ENCODE measurements at places on chromosomes 3 and 15.

DNA sequence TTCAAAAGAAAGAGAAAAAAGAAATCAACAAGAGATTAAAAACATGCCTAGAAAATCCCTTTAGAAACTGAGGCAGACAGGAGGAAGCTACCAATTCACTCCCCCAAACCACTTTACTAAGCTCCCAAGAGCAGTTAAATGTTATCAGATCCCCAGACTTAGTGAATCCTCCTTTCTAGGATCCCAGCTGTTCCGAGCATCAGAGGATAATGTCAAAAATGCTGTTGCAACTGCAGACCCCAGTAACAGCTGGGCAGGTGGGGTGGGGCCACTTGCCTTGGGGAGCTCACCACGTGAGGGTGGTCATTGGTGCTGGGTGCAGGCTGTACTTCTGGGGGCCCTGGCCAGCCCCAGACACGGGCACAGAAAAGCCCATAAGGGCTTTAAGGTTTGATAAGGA is 9.1 kb downstream of the POMGNT2 start:
- no peak for DNase-seq

DNA sequence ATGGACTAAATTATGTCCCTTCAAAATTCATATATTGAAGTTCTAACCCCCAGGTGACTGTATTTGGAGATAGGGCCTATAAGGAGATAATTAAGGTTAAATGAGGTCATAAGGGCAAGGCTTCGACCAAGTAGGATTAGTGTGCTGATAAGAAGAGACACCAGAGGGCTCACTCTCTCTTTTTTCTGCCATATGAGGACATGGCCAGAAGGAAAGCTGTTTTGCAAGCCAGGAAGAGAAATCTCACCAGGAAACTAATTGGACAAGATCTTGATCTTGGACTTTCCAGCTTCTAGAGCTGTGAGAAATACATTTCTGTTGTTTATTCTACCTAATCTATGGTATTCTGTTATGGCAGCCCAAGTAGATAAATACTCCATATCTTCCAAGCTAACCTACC is 503.6 kb upstream of the NAALADL2 start:
- no peak for DNase-seq

DNA sequence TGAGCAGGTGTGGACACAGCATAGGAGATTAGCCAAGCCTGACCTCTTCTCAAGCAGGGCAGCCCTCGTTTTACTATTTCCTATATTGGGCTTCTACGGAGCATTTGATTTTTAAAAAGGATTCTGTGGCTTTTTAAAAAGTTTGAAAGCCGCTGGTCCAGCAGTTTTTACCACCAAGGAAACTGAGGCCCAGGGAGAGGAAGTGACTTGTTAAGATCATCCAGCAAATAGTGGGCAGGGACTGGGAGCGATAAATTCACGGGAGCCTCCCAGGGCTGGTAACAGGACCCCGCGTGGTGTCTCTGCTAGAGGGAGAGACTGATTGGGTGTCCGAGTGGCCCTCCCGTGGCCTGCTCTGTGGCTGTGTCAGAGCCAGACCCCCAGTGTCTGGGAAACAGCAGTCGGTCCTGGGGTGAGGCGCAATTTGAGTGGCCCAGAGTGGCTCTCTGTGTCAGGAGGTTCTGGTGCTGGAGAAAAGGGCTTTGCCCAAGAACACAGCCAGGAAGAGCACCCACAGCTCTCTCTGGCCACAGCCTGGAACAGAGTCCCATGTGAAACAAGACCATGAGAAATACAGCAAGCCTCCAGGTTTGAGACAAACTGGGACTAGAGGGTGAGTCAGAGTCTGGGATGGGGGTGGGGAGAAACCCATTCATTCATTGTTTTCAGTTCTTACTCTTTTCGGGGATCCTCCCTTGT is 4.2 kb downstream of the FURIN start:
- no peak for DNase-seq

- DNase-seq = no peak
Measured at GRCh38 chr3:106190296-106190695, 321.5 kb upstream of the CBLB start.

GRCh38 chr3:58064923-58065638 is 56.9 kb downstream of the FLNB start:
- no peak for DNase-seq

- no peak for DNase-seq
Measured at GRCh38 chr3:68306571-68306970, 625.8 kb downstream of the TAFA4 start.
